ENCODE measurements at places on chromosomes 12 and 14.
A peak's percentile ranks its signal among the peaks of the same experiment; 100 is the strongest.

DNA sequence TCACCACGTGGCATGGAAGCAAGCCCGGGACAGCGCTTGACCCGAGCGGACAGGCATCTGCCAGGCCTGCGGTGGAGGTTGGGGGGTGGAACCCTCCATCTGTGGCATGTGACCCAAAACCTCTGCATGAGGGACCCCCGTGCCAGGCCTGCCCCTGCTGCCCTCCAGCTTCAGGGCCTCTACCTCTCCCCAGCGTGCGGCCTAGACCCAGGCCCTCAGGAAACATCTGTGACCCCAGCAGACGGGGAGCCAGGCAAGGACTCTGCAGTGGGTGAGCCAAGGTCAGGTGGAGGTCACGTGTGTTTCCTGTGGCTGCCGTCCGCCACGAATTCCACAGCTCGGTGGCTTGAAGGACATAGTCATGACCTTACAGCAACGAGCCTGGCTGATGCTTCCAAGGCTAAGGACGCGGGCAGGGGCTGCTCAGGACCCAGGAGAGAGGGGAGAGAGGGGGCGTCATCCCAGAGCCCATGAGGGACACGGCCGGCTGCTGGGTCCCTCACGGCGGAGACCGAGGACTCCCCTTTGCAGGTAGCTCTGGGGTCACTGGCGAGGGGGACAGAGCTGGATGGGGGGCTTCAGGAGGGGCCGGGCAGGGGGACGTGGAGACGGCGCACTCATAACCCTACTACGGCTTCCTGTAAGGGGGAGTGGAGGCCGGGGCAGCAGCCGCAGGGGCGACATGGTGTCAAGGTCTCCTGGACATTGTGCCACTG, 91.5 kb downstream of the GALNT9 start:
- DNase-seq: no peak

DNA sequence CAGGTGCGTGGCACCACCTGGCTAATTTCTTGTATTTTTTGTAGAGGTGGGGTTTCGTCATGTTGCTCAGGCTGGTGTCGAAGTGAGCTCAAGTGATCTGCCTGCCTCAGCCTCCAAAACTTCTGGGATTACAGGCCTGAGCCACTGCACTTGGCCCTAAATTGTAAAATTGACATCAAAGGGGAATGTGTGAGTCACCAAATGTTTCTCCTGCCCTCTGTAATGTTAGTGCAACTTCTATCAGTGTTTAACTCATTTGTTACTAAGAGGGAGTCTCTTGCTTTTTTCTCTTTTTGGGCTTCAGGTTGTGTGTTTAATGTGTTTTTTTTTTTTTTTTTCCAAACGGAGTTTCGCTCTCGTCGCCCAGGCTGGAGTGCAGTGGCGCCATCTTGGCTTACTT, 2.3 kb downstream of the TULP3 start:
- DNase-seq: no peak

DNA sequence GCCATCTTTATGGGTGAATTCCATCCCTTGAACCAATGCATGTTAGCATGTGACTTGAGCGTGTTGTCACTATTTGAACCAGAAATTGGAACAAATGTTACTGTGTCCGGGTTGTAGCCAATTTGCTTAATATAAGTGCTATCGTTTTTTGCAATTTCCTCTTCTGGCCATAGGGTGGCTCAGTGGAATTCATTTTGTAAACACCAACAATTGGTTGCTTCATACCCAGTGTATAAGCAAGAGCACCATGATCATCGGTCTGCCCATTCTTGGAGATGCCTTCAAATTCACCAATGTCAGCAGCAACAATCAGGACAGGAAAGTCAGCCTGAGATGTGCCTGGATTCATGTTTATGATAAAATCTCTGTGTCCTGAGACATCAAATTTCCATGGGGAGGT, 5.0 kb upstream of the NEDD1 start:
- DNase-seq: no peak

DNA sequence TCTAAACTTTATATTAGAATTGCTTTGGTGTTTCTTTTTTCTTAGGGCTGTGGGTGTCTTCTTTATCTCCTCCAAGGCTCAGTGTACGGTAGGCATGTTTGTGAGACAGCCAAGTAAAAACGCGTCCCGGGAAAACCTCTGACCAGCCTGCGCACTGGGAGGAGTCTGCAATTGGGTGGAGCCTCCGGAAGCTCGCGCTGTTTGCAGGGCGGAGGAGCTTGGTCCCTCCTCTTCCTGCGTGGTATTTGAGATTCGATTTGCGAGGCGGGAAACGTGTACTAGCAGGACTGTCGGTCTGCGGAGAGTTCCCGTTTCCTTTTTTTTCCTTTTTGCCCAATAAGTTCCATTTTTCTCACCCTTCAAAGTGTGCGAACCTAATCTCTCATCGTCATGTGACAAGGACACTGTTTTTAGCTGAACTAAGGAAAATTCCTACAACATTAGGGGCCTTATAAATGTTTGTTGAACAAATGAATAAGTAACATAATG, 182.1 kb upstream of the OTX2 start:
- DNase-seq: no peak

- no peak for DNase-seq
Observed at GRCh38 chr12:59597385-59597781, 1.6 kb downstream of the SLC16A7 start.

DNA sequence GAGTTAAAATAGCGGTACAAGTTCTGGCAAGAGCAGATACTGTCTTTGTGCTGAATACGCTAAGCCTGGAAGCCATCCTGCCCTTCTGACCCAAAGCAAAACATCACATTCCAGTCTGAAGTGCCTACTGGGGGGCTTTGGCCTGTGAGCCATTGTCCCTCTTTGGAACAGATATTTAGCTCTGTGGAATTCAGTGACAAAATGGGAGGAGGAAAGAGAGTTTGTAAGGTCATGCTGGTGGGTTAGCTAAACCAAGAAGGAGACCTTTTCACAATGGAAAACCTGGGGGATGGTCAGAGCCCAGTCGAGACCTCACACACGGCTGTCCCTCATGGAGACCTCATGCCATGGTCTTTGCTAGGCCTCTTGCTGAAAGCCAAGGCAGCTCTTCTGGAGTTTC, 18.5 kb downstream of the EMP1 start:
- no peak for DNase-seq

GRCh38 chr14:30240018-30240417, 312.4 kb upstream of the PRKD1 start:
- DNase-seq: peak; percentile 5

GRCh38 chr14:64952598-64953309, 10.2 kb upstream of the GPX2 start:
- DNase-seq: no peak

DNA sequence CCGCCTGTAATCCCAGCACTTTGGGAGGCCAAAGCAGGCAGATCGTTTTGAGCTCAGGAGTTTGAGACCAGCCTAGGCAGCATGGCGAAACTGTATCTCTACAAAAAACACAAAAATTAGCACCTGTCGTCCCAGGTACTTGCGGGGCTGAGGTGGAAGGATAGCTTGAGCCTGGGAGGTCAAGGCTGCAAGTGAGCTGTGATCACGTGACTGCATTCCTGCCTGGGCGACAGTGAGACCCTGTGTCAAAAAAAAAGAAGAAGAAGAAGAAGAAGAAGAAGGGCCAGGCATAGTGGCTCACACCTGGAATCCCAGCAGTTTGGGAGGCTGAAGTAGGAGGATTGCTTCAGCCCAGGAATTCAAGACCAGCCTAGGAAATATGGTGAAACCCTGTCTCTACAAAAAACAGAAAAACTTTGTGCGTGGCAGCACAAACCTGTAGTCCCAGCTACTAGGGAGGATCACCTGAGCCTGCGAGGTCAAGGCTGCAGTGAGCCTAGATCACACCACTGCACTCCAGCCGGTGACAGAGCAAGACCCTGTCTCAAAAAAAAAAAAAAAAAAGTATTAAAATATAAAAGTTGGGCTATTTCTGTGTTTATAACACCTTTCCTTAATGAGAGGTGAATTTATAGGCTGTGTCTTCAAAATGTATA, 15.5 kb downstream of the RXYLT1 start:
- DNase-seq: no peak

DNA sequence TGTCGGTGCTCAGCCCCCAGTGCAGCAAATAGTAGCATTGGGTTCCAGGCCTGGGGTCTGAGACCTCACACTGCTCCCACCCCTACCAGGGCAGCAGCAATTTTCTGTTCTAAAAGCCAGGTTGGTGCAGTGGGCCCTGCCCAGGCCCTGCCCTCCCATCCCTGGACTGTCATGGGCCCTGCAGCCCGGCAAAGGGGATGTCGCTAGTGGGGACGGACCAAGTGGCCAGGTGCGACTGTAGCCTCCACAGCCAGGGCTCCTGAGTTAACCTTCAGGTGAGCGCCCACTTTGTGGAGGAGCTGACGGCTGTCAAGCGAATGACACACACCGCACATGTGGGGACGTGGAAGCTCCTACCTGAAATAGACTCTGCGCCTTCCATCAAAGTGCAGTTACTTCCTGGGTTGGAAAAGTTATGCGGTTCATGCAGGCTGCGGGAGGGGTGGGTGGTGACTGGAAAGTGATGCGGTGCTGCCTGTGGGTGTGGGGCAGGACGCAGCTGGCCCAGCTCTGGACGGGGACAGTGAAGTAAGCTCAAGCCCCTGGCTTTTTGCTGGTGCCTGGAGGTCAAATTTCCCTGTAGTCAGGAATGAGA, 1.5 kb downstream of the INF2 start:
- DNase-seq: no peak

- DNase-seq: no peak
Observed at GRCh38 chr12:124357616-124358015, 62.7 kb downstream of the RFLNA start.

GRCh38 chr12:58349161-58349560, 407.8 kb downstream of the ATP23 start:
- DNase-seq: no peak

DNA sequence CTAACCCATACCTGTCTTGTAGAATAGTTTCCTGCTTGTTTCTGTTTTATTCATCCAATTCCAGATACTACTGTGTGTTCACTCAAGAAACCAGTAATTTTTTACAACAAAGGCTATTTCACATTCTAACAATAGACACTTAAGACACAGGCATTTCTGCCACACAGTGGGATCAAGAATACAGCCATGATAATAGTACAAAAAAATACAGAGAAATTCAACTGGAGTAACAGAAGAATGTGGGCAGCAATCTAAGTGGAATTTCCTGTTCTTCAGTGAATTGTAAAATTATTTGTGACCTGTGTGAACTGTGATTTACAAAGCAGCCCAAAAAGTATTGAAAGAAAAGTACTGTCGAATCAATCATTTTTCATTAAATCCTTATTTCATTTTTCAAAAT, 282.9 kb downstream of the CCER1 start:
- DNase-seq: no peak

GRCh38 chr12:75996861-75997447, 34.6 kb downstream of the PHLDA1 start:
- DNase-seq: no peak

DNA sequence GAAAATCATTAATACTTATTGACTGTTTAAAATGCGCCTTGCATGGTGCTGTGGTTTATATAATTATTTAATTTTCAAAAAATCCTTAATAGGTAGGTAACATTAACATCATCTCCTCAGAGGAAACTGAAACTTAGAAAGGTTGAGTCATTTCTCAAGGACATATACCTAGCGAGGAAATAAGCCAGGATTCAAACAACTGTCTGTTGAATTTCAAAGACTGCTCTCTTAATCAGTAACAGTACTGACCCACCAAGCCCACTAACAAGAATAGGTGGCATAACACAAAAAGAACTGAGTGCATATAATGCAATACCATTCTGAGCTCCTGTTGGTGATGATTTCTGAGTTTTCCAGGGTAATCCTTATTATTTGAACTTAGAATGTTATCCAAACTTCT, 174.3 kb downstream of the SOX5 start:
- no peak for DNase-seq

DNA sequence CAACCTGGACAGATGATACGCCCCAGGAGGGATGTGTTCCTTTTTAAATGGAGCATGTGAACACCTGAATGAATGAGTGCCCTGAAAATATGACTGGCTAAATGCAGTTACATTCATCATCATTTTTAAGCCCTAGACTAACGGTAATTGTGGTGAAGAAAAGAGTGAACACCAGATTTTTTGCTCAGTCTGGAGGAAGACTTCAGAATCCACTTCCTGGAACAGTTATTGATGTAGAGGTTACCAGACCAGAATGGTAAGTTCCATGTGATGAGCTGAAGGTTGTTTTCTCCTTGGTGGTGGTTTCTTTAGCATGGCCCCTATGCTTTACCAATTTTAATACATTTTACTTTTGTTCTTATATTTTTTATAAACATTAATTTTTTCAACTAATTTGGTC, 29.3 kb downstream of the PIWIL1 start:
- DNase-seq: no peak

DNA sequence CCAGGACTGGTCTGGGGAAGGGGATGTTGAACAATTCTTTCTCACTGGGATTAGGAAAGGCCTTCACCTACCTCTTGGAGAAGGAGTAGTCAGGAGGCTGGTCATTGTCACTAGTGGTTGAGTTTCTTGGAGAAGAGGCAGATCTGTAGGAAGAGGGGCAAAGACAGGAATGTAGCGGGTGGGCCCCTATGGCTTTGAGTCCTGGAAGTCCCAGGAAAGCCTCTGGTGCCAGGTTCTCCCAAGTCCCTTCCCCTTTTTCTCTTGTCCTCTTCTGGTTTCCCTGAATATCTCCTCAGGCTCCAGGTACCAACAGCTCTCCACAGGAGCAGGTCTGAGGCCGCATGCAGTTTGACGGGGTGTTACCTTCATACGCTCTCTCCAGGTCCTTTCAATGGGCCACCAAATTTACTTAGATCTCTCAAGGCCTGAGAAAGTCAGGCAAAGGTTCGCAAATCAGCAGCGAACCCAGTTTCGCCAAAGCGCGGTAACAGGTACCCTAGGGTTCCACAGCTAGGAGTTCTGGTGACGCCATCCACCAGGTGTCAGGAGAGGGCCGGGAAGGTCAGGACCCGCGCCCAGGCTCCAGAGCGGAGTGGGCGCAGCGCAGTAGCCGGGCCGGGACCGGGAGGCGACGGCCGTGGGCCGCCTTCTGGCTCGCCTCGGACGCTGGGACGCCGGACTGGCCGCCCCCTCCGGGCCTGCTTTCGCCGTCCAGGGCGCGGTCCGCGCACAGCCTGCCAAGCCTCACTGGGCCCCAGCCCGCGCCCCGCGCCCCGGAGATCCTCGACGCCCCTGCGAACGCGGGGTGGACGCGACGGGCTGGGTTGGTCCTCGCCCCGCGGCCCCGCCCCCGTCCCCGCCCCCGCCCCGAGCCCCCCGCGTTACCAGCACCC, 795 bp downstream of the SMAGP start:
- DNase-seq: peak; percentile 20

- no peak for DNase-seq
Observed at GRCh38 chr12:95351748-95352147, 122.2 kb upstream of the METAP2 start.

GRCh38 chr12:62744551-62744950, 190.4 kb downstream of the PPM1H start:
- DNase-seq: no peak

DNA sequence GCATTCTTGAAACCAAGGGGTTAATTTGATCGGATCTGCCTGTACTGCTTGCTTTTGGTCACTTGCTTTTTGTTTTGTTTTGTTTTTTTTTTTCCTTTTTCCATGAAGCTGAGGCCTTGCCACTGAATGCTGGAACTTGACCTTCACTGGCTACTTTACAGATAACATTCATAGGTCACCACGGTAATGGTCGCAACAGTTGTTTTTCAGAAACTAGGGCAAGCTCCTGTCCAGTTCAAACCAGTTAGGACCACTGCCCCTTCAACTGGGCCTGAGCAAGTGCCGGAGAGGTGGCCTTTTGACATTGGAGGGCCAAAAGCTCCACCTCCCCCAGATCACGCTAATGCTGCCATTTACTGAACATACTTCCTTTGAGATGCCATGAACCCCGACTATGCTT, 147.6 kb downstream of the FOXN3 start:
- DNase-seq: no peak

Measured in neural crest cell (in vitro differentiated cells).